Lung (tissue), 17 donors: ENCODE measurements at places on chromosomes 1 and 21.

- DNase-seq, result peak; percentile 88
Observed at GRCh38 chr21:46097336-46098293, at the start of gene COL6A2. COL6A2 (plus strand) TSS chr21:46098112.

DNA sequence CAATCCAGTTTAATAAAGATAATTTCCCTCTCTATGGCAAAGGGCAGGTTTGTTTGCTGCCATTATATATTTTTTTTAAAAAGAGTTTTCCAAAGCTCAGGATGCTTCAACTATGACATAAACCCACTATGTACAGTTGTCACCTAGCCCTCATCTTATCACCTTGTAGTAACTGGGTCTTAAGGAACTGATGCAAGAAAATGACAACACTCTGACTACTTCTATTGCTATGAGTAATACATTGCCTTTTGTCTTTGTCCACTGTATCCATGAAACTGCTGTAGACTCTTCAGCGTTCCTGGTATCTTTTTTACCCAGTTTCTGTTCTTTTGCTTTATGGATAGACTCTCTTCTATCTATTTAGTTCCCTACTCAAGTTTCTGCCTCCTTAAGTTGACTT, 586.5 kb downstream of the NEGR1 start:
- no peak for DNase-seq

DNA sequence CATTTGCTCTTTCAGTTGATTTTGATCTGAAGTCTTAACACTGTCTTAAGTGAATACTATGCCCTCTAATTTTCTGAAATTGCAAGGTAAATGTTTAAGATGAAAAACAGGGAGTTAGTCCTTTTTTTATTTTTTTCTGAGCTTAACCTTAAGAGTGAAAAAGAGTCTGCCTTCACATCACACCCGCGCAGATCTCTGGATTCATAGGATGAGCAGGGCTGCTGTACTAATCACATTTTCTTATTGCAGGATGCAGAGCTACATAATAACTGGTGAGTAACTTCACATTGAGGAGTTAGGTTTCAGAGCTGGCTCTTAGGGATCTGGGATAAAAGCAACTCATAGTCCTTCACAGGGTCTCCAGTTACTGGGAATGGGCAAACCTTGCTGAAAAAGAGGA, 188.7 kb upstream of the ATP1B1 start:
- DNase-seq, result no peak

DNA sequence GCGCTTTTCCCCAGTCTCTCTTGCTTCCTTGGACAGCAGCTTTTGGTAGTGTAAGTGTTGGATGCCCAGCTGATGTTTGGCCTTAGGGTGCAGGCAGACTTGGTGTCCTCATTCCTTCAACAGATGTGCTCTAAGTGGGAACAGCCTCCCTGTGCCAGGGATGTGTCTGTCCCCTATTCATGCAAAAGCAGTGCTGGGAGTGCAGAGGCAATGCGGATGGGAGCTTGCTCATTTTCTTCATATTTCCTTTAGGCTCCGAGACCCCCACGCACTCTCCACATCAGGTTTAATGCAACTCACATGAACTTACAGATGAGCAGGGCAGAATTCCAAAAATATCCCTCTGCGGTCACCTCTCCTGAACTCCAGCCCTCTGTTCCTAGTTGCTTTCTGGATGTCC, 96.1 kb downstream of the IER5 start:
- DNase-seq, result no peak

- DNase-seq, result peak; percentile 71
Observed at GRCh38 chr1:10682449-10683309, 113.8 kb downstream of the CASZ1 start.

GRCh38 chr1:143661418-143662101, 310.2 kb downstream of the FAM72C start:
- DNase-seq, result peak; percentile 0

DNA sequence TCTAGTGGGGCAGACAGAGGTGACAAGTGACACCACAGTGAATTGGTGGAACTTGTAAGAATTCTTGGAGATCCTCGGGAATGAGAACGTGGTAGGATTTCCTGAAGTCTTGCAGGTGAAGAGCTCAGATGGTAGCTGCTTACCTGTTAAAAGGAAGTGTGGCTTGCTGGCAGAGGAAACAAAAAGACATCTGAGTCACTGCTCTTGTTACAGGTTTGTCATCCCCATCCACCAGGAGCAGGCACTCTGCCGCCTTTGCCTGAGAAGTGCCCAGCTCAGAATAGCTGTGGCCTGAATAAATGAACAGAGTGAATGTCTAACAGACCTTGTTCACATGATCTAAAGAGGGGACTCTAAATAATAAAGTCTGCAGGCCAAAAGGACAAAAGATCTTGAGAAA, 12.3 kb upstream of the ZSCAN20 start:
- no peak for DNase-seq

DNA sequence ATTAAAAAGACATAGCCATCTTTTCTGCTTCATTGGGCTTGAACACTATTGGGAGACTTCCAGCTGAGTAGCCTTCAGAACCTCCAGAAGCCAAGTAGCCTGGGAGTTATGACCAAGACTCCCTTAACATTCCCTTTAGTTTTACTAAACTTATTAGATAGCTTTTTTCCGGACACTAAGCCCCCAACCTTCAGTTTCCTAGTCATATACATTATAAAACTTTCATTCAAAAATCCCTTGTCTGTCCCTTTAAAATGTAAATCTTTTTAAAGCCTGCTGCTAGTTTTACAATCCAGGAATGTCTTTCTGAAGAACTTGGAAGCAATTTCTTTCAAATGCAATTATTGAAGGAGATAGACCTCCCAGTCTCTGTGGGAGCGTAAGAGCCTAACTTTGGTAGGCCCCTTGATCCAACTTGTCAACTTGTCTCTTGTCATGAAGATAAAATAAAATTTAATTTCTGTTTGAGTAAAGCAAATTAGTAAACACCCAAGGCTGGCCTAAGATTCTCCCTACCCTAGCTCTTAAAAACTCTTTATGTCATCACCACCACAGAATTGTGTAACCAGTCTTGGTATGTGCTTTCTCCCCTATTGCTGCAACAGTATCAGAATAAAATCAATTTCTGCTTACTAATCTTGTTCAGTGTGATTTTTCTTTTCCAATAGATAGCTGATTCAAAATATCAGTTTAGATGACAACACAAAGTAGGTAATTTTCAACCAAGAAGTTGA, 796.2 kb downstream of the PLA2G4A start:
- DNase-seq, result peak; percentile 43

DNA sequence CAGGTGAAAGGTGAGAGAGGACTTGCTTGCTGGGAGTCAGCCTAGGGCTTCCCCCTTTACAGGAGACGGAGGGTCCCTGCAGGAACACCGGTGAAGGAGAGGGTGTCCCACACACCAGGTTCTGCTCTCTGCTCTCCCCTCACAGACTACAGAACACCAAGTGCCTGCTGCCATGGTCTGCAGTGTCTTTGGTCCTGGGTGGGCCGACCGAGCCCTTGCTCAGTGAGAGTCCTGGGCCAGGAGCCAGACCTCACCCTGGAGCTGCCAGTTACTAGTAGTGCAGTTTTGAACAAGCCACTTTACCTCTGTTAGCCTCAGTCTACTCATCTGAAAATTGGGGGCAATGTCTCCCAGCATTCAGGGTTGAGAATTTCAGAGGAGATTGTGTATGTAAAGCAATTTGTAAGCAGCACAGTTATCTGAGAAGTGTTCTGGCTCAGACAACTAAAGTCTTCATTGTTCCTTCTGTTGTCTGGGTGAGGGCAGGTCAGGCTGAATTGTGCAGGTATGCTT, 2.7 kb upstream of the IL6R start:
- no peak for DNase-seq

- DNase-seq, result no peak
Observed at GRCh38 chr1:196557797-196558196, 50.4 kb downstream of the KCNT2 start.
